ENCODE measurements at places on chromosomes 13 and 19.
A peak's percentile ranks its signal among the peaks of the same experiment; 100 is the strongest.

GRCh38 chr13:113275387-113275786 lies 21.7 kb upstream of the LAMP1 start:
- peak; percentile 36 for DNase-seq

DNA sequence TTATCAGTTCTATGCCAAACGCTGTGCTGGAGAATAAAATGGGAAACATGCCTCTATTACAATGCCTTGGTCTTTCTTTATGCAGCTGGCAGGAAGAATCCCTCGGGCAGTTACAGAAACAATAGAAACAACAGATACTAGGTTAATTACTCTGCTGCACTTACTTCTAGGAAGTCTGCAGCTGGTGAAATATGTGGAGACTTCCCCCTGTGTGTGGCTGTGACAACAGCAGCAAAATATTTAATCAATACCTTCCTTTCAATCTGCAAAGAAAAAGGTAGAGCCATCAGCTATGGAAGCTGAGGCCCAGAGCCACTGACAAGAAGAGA lies 9.9 kb downstream of the STOML3 start:
- DNase-seq = peak; percentile 47

GRCh38 chr19:15126131-15126910 lies 19.1 kb downstream of the SYDE1 start:
- no peak for DNase-seq

GRCh38 chr19:2252055-2252796 lies 3.1 kb downstream of the AMH start:
- DNase-seq = no peak

DNA sequence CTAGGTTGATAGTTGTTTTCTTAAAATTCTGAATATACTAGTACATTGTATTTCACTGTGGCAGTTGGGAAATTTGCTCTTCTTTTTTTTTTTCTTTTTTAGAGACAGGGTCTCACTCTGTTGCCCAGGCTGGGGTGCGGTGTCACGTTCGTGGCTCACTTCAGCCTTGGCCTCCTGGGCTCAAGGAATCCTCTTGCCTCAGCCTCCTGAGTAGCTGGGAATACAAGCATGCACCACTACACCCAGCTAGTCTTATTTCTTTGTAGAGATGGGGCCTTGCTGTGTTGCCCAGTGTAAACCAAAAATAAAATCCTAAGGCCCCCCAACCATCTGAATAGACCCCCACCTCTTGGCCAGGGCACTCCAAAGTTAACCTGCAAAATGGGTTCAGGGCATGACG lies 79.3 kb downstream of the FNDC3A start:
- no peak for DNase-seq

GRCh38 chr13:102902789-102903347 lies 57.0 kb downstream of the ERCC5 start:
- DNase-seq = no peak

GRCh38 chr13:76799696-76800095 lies 86.5 kb downstream of the KCTD12 start:
- DNase-seq = peak; percentile 50

- DNase-seq = no peak
Measured at GRCh38 chr19:4062419-4063368, 4.0 kb downstream of the ZBTB7A start.

- no peak for DNase-seq
Measured at GRCh38 chr19:38544569-38545315, 73.0 kb downstream of the MAP4K1 start.

- DNase-seq = no peak
Measured at GRCh38 chr19:54888239-54888638, 14.2 kb downstream of the FCAR start.

DNA sequence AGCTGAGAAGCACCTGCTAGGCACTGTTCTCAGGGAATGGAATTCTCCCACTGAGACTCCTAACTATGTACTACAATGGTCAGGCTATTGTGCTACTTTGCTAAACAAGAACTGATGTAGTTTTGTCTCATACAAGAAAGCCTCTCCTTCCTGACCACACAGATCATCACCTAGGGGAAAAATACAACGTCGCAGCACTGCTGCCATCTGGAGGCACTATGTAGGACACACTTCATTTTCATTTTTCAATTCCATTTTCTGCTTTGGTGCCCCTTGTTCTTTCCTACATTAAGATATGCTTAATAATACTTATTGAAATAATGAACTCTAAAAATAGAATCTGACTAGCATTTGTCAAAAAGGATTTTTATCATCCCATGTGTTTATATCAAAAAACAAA lies 21.1 kb downstream of the PROSER1 start:
- DNase-seq = peak; percentile 56

DNA sequence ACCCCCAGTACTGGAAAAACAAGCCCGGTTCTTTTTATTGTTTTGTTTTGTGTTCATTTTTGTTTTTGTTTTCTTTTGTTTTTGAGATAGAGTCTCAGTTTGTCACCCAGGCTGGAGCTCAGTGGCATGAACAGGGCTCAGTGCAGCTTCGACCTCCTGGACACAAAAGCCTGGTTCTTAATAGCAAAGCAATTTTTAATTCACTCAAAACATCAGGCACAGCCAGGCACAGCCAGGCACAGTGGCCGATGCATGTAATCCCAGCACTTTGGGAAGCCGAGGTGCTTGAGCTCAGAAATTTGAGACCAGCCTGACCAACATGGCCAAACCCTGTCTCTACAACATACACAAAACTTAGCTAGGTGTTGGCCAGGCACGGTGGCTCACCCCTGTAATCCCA lies 30.7 kb downstream of the INSR start:
- no peak for DNase-seq

DNA sequence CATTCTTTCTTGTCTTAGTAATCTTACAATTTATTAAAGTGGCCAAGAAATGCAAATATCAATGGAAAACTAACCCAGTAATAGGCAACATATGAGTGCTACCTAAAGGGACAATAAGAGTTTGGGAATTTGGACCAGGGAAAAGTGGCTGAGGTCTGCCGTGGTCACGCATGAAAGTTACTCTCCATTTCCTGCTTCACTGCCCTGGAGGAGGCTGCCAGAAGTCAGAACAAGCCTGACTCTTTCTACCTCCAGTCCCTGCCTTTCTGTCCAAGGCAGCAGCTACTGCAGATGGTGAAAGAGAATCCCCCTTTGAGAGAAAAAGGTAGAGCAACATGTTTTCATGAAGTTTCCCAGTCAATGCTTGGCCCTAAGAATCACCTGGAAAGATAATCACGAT lies 201.1 kb upstream of the ARGLU1 start:
- no peak for DNase-seq

GRCh38 chr19:518598-519231 lies 11.4 kb downstream of the TPGS1 start:
- DNase-seq = peak; percentile 61

DNA sequence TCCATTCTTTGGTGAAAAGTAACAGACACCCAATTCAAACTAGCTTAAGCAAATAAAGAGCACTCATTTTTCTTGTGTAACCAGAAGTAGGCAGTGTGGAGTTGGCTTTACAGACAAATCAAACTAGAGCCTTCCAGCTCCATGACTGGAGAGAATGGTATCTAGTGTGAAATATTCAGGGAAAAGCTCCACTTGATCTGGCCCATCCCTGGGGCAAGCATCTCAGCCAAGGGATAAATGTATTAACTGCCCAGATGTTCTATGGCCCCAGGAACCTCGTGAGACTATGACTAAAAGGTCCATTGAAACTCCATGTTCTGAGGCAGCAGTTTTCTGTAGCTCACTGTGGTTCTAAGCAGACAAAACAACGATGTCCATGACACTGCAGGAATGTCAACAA lies 49.9 kb downstream of the TBC1D4 start:
- no peak for DNase-seq

GRCh38 chr13:39317291-39317690 lies 279.0 kb downstream of the NHLRC3 start:
- peak; percentile 50 for DNase-seq

GRCh38 chr19:11268783-11269267 lies 6.5 kb upstream of the DOCK6 start:
- peak; percentile 74 for DNase-seq

DNA sequence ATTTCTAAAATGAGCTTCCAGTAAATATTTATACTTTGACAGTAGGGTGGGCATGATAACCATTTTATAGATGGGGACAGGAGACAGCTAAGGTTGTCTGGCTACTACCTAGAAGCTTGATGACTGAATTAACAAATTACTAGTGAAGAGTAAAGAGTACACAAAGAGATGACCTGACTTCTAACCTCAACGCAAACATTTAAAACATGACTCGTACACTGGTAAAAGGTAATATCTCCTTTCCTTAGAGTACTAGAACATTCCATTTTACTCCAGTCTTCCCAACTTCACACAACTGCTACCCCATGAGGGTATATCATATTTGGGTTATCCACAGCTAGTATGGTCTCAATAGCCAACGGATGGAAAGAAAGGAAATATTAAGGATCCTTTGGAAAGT lies 258.9 kb downstream of the FOXO1 start:
- DNase-seq = no peak

DNA sequence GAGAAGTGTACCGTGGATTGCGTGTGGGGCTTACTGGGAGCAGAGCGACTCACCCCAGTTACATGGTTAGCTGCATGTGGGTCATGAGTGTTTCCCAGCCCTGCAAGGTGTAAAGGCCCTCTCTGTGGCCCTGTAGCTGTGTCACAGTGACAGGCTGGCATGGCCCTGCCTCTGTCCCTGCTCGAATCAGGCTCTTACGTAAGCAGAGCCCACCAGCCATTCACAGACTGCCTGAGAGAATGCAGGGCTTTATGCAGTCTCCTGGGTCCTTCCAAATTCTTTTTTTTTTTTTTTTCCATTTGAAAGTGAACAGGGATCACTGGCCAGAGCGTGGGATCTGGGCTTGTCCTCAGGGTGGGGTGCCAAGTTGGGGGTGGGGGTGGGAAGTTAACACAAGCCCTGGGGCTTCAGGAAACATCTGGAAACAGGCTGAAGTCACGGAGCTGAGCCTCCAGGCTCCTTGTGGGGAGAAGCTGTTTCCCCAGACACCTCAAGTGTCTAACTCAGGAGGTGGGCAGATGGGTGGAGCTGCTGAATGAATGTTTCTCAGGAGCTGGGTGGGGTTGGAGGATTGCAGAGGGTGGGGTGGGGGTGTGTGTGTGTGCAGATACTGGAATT lies 13.4 kb downstream of the TECR start:
- peak; percentile 63 for DNase-seq

GRCh38 chr19:7941895-7942596 lies 1.4 kb downstream of the TIMM44 start:
- DNase-seq = no peak

DNA sequence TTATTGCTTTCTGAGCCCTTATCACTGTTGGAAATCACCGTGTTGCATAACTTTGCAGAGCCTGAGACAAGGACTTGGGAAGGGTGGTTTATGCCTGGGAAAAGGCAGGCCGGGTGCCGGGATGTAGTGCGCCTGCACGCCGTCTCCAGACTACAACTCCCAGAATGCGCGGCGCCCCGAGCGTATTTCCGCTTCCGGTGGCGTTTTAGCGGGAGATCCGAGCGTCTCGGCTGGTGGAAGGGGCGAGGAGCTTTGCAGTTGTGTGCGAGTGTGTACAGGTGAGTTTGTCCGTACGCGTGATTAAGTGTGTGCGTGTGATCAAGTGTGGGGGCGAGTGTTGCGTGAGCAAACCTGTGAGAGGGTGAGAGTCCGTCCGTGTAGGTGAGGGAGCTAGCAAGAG lies 75.4 kb downstream of the PEG3 start:
- peak; percentile 89 for DNase-seq

DNA sequence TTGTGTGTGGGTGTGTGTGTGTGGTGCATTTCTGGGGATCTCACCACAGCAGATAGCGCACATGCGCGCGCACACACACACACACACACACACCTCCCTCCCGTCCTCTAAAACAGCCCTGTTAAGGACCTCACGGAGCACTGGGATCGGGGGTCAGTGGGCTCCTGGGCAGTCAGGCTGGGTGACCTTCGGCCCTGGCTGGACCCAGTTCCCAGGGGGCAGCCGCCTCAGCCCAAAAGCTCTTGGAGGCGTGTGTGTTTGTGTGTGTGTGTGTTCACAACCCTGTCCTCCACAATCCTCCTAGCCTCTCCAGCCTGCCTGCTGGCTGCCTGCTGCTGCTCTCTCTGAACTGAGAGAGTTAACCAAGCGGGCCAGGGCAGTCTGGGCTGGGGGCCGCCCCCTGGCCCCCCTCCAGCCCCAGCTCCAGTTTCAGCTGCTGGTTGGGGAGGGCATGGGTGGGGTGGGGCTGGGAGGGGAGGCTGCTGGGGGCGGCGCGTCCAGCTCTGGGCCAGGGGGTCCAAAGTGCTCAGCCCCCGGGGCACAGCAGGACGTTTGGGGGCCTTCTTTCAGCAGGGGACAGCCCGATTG lies at the start of gene FXYD1:
FXYD1 (plus strand) TSS at position 520 of the 588 bp plus-strand sequence. CDS start 1,256 bp downstream, outside the sequence.
- peak; percentile 92 for DNase-seq

- DNase-seq = no peak
Measured at GRCh38 chr13:112516218-112516617, 71.7 kb downstream of the TUBGCP3 start.

GRCh38 chr13:28678809-28679208 lies 19.9 kb downstream of the POMP start:
- DNase-seq = no peak

- DNase-seq = no peak
Measured at GRCh38 chr19:47271949-47272348, 2.7 kb upstream of the INAFM1 start.

GRCh38 chr19:40663695-40664692 lies 26.5 kb downstream of the NUMBL start:
- DNase-seq = no peak

- no peak for DNase-seq
Measured at GRCh38 chr19:28949535-28949934, 263.4 kb downstream of the UQCRFS1 start.

- no peak for DNase-seq
Measured at GRCh38 chr19:31676271-31677004, 327.2 kb upstream of the TSHZ3 start.

- no peak for DNase-seq
Measured at GRCh38 chr13:30720172-30720869, 15.0 kb upstream of the ALOX5AP start.

DNA sequence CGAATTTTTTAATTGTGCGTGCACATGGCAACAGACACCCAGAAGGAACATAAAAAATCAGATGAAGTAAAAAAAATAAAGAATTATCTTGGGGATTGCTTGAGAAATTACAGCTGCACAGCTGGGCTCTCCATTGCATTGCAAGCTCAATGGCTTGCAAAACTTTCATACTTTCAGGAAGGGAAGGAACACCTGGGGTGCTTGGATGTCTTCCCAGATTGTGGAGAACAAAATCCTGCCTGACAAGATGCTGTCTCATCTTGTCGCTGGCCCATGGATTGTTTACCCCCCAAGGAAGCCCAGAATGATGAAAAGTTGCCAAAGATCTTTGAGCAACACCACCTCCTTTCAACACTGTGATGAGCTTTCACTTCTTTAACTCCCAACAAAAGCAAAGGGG lies 11.0 kb upstream of the CASP14 start:
- peak; percentile 91 for DNase-seq

- no peak for DNase-seq
Measured at GRCh38 chr19:35060160-35060855, 18.8 kb downstream of the HPN start.

Data from tongue (tissue), 3 donors.